ENCODE measurements at places on chromosomes 7 and 10. TPM values are rescaled to one million over a fixed set of nuclear protein-coding genes. Genes with fewer than 3 reads are reported as not detected.

- no peak overlapping the region for H3K4me3 ChIP-seq
- no peaks in the 10 kb centered on the region for H3K27me3 ChIP-seq
- H3K4me1 ChIP-seq = no peaks in the 10 kb centered on the region
- H3K27ac ChIP-seq = no peak overlapping the region
Measured at GRCh38 chr7:50397320-50397970, 52.7 kb downstream of the FIGNL1 start.

- H3K36me3 ChIP-seq = no peaks in the 10 kb centered on the region
- DNase-seq = no peak
- H3K4me3 ChIP-seq = peak overlapping the region; percentile 87
Measured at GRCh38 chr10:95291365-95292039, 699 bp upstream of the PDLIM1 start.

- no peaks in the 10 kb centered on the region for H3K36me3 ChIP-seq
- no peak for DNase-seq
- no peak overlapping the region for H3K27ac ChIP-seq
- H3K4me3 ChIP-seq = no peak overlapping the region
- peaks cover 8% of the 10 kb centered on the region for H3K27me3 ChIP-seq
Measured at GRCh38 chr10:133258818-133259601, 17.7 kb downstream of the ADAM8 start.

- H3K36me3 ChIP-seq = peaks cover 42% of the 10 kb centered on the region
- no peak overlapping the region for H3K4me3 ChIP-seq
- DNase-seq = no peak
- no peak overlapping the region for H3K27ac ChIP-seq
Measured at GRCh38 chr10:28587270-28587969, 54.5 kb downstream of the WAC start.

DNA sequence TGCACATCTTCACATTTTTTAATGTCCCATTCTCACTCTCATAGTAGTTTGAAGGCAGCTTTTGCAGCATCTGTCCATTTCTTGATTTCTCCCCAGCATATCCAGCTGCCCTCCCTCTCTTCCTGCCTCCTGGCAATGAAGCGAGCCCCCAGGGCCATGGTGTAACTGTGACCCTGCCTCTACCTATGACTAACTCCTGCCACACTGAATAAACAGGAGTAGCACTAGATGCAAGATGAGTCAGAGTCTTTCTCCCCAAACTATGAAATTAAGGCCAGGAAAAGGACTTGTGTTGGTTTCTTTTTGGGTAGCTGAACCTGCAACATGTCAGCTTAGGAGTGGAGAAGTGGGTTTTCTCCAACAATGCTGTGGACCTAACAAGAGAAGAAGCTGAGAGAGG lies 329.0 kb downstream of the RNLS start:
- H3K36me3 ChIP-seq = no peaks in the 10 kb centered on the region
- H3K27ac ChIP-seq = no peak overlapping the region
- H3K4me1 ChIP-seq = no peaks in the 10 kb centered on the region
- no peak overlapping the region for H3K4me3 ChIP-seq
- no peak for DNase-seq
- no peaks in the 10 kb centered on the region for H3K27me3 ChIP-seq

DNA sequence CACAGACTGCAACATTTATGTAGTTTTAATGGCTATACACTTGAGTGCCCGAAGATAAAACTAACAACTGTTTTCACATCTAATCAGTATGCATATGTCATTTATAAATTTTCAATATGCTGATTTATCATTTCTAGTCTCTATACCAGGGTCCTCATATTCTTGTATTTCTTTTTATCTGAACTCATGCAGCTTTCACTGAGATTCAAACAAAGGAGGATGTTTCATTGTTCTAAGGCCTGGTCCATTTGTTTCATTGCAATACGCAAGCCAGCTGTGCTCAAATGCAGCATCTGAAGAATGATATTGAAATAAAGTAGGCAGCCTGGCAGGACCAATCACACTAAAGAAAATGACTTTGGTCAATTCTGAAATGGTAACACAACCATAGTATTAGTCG lies 31.7 kb downstream of the MAGI2 start:
- no peaks in the 10 kb centered on the region for H3K36me3 ChIP-seq
- H3K27me3 ChIP-seq = no peaks in the 10 kb centered on the region
- H3K4me3 ChIP-seq = no peak overlapping the region
- H3K27ac ChIP-seq = no peak overlapping the region
- no peaks in the 10 kb centered on the region for H3K4me1 ChIP-seq
- no peak for DNase-seq

GRCh38 chr10:71278691-71279588 lies 40.1 kb upstream of the SLC29A3 start:
- no peak overlapping the region for H3K4me3 ChIP-seq
- peaks cover 4% of the 10 kb centered on the region for H3K36me3 ChIP-seq
- no peak overlapping the region for H3K27ac ChIP-seq
- H3K4me1 ChIP-seq = peaks cover 18% of the 10 kb centered on the region

- no peaks in the 10 kb centered on the region for H3K36me3 ChIP-seq
- no peak for DNase-seq
- H3K27me3 ChIP-seq = no peaks in the 10 kb centered on the region
- no peak overlapping the region for H3K4me3 ChIP-seq
Measured at GRCh38 chr10:4062751-4063150, 277.7 kb upstream of the KLF6 start.

DNA sequence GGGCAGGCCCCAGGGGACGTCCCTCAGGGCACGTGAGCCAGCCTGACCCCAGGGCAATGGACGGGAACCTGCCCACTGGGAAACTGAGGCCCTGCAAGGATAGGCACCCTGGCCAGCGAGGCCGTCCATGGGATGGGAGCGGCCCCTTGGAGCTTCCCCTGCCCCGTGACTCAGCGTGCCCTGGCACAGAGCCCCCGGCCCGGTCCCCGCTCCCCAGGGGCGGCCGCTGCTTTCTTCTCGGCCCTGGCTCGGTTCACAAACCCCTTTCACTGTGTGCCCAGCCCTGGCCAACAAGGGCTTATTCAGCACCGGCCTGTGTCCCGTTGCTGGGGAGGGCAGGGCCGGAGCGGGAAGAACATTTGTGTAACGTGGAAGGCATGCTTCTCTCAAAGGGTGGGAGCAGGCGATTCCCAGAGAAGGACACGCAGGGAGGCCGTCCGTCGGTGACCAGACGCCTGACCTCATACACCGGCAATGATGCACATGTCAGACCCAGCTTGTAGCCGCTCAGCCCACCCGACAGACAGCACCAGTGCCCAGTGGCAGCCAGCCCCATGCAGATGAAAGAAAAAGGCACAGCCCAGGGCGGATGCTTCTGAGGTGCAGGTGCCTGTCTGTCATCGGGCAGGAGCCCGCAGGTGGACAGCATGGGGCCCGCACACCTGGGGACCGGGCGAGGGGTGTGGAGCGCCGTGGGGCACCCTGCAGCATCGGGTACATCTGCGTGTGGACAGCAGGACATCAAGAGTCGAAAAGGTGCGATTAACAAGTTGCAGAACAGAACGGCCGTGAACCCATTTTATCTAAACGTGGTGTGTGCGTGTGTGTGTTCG lies 94.5 kb downstream of the PDGFA start:
- no peak for DNase-seq
- H3K4me1 ChIP-seq = no peaks in the 10 kb centered on the region
- no peak overlapping the region for H3K4me3 ChIP-seq
- no peak overlapping the region for H3K27ac ChIP-seq

- no peaks in the 10 kb centered on the region for H3K27me3 ChIP-seq
- DNase-seq = peak; percentile 84
- H3K4me1 ChIP-seq = peaks cover 23% of the 10 kb centered on the region
- no peaks in the 10 kb centered on the region for H3K36me3 ChIP-seq
Measured at GRCh38 chr10:14093730-14094484, 236.8 kb downstream of the FRMD4A start.

GRCh38 chr10:129880191-129880870 lies 83.7 kb downstream of the EBF3 start:
- no peak for DNase-seq
- H3K4me3 ChIP-seq = no peak overlapping the region
- no peaks in the 10 kb centered on the region for H3K27me3 ChIP-seq
- H3K4me1 ChIP-seq = no peaks in the 10 kb centered on the region

DNA sequence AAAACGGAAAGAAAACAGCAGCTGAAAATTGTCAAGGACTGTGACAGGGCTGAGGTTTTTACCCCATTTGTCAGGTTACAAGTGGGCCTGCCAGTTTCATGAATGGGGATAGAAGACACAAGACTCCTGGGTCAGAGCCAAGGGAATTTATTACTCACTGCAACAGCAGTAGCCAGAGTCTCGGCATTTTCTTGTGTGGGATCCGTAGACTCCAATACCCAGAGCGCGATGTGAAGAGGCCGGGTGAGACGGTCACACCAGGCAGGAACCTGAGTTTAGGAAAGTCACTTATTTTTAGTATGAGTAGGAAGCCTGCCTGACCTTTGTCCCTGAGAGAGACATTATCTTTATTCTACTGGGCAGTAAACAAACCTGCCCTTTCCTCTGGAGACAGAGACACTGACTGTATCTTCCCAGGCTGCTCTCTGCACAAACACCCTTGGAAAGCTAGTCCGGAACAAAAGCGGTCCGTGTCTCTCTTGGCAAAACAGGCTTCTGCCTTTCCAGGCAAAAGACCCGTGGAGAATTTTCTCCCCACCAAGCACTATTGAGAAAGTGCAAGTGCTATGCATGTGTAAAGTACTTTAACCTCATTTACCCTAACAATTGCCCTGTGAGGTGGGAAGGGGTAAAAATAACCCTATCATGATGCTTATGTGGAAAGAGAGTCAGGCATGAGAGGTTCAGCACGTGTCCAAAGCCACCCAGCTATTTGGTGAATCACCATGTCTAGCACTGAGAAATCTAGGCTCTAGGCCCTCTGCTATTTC lies 58.4 kb downstream of the JCAD start:
- no peak for DNase-seq
- no peak overlapping the region for H3K4me3 ChIP-seq
- H3K27ac ChIP-seq = no peak overlapping the region
- H3K4me1 ChIP-seq = no peaks in the 10 kb centered on the region

DNA sequence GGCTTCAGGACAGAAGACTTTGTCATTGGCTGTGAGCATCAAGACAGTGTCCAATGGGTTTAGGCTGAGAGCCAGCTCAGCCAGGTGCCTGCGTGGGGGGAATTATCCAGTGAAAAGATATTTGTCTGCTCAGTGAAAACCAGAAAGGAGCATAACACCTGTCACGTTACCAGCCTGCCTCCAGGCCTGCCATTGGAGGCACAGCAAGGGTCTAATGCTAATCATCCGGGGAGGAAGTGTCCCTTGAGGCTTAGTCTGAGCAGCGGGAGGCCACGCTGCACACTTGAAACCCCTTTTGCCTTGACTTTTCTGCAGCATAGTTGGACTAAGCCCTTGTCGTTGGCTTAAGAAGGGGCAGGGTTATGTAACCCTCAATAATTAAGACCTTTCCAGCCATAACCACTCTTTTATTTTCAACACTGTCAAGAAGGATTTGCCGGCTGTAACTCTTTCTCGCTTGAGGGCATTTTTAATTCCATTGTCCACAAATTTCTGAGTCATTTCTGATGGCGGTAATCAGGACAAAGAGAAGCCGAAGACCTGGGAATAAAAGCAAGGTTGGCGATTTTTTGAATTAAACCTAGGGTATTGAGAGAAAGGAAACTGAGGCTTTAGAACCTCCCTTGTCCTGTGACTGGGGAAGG lies 639.6 kb upstream of the FOXK1 start:
- H3K36me3 ChIP-seq = no peaks in the 10 kb centered on the region
- H3K4me1 ChIP-seq = peaks cover 36% of the 10 kb centered on the region
- H3K4me3 ChIP-seq = no peak overlapping the region
- DNase-seq = no peak

DNA sequence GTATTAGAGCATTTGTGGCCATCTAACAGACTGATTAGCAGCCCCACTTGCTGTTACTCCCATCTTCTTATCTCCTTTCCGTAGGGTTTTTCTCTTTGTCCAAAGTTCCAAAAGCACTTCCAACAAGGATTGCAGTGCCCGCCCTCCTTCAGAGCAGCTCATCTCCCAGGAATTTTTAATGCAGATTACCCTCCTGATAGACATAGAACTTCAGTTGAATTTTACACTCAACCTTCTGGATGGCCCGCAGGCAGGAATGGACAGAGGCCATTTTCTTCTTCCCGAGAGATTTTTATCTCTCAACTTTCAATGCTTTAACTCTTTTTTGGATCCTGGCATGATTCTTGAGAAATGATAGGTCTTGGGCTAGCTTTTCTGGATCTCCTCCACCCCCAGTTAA lies 23.3 kb downstream of the PRKG1 start:
- no peaks in the 10 kb centered on the region for H3K4me1 ChIP-seq
- no peak overlapping the region for H3K4me3 ChIP-seq
- H3K27me3 ChIP-seq = no peaks in the 10 kb centered on the region
- no peaks in the 10 kb centered on the region for H3K36me3 ChIP-seq

The MDH2 gene
- 126 TPM for total RNA-seq

The VIPR2 gene
- total RNA-seq = 2.1 TPM

The FOXI2 gene
- 1.1 TPM for total RNA-seq

The ODAD2 gene
- 6.5 TPM for total RNA-seq

The DDX21 gene
- total RNA-seq = 209 TPM

The TCTN3 gene
- total RNA-seq = 28.3 TPM

The ABCC2 gene
- total RNA-seq = 0.45 TPM

The IGFBP3 gene
- 11.2 TPM for total RNA-seq

The NXPH1 gene
- 5.2 TPM for total RNA-seq
